ENCODE measurements at places on chromosomes 16 and 17.
A peak's percentile ranks its signal among the peaks of the same experiment; 100 is the strongest.

- DNase-seq: no peak
These were observed 332.7 kb upstream of the HSBP1 start for GRCh38 chr16:83475108-83475507.

DNA sequence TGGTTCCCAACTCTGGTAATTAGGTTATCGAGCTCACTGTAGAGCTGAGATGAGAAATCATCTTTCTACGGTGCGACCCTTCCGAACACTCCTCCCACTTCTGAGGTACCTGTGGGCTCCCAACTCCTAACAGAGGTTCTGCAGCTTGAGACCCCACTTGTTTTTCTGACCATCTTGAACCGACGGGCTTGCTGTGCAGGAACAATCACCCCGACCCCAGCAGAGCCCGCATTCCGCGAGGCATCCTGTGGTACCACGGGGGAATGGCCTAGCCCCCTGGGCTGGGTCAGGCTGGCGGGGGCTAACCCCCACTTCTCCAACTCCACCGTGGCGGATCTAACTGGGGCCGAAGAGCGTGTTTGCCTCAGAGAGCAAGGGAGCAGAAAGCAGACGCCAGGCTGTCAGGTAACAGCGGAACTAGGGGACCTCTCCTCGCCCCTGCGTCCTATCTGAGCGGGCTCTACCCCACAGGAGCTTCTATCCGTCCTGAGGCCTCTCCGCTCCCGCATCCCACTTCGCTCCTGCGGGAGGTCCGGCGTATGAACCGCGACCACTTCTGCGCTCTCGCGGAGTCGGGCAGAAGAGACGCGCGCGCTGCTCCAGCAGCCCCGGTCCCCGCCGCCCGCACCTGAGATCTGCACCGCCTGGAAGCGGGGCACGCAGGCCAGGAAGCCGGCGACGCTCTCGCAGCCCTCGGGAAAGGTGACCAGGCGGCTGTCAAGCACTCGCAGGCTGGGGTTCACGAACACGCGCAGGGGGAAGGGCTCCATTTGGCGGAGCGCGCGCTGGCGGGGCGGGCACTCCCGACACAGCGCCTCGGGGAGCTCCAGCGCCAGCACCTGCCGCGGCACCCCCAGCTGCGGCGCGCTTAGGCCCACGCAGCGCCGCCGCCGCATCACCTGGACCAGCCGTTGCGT lies 761 bp downstream of the PDF start:
- DNase-seq: peak; percentile 65

DNA sequence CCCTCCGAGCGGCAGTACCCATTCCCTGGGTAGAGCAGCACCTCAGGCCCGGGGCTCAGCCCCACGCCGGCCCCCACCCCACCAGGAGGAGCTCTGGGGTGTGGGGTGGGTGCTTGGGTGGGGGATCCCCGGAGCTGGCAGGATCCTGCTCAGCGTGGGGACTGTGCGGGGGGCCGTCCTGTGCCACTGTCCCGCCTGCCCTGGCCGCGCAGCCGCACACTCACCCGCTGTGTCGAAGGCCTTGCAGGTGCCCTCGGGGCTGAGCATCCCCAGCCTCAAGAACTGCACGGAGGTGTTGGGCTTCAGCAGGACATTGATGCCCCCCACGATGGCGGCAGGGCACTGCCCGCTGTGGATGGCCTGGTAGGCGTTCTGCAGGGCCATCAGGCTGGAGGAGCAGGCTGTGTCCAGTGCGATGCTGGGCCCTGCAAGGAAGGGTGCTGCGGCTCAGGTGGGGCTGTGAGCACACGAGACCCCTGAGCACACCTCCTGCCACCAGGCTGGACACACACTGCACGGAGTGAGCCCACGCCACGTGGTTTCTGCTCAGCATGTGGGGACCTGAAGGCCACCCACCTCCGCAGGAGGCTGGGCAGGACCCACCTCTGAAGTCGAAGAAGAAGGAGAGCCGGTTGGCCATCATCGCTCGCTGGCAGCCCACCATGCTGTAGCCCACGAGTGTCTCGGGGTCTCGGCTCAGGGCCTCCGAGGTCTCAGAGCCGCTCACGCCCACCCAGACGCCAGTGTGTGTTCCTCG lies 4.9 kb downstream of the FASN start:
- DNase-seq: no peak

DNA sequence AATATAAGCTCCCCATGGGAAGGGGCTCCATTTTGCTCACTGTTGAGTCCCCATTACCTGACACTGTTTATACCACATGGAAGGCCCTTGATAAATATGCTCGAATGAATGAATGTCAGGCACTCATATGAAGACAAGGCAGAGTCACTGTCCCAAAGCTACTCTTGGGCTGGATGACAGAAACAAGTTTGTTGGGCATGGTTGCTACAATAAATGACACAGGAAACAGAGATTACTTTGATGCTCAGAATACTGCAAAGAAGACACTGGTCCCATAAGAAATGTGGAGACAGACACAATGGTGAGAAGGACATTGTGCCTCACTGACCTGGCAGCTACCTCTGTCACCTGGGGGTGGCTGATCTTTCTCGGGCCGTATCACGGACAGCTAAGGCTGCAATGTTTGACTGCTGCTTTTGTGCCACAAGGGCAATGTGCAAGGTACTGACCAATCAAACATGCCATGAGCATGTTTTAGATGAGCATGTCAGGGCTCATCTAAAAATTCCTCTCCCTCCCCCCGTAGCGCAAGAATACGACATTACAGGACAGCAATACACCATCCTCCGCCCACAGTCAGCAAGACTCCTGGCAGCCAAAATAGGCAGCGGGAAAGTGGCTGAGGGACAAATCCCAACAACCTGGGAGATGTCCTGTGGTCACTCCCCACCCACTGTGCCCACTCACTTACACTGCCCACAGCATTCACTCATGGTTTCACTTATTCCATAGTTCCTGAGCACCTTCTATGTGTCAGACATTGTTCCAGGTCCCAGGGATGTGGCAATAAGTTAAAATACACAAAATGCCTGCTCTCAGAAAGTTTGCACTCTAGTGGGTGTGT lies 5.0 kb downstream of the PIK3R6 start:
- no peak for DNase-seq

- no peak for DNase-seq
These were observed 358.8 kb upstream of the CDH5 start for GRCh38 chr16:66007717-66008116.

DNA sequence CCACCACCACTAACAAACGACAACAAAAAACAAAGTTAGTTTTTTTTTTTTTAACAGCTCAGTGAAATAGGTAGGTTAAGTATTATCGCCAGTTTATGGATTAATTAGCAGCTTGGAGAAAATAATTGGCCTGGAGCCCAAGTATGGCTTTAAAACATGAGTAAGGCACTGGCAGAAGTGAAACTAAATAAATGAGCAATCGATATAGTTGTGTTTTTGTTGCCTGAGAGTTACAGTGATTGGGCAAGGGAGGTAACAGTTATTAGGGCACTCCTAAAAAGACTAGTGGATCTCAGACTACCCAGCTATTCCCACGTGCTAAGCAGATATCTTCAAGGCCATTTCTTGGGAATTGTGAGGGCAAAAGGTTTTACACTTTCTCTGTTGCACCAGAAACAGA lies 2.4 kb downstream of the MLKL start:
- no peak for DNase-seq

DNA sequence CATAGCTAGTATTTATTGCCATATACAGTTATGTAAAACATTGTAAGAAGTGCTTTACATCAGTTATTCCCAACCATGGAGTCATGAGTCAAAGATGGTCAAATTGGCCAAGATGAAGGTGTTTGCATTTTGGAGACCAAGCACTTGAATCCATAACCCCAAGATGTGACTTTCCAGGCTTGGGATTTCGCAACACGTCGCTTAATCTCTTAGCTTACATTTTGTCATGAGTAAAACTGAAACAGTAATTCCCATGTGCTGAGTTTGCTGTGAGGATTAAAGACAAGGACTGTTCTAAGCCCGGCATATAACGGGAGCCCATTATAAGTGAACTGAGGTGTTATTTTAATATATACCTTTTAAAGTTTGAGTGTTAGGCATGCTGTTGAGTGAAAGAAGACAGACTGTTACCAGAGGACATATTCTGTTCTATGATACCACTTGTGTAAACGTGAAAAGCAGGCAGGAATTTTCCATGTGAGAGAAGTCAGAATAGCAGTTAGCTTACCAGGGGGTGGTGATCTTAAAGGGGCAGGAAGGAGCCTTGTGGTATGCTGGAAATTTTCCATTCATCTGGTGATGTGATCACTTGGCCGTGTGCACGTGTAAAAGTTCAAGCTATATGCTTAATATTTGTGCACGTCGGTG lies 484.9 kb downstream of the WWOX start:
- no peak for DNase-seq

DNA sequence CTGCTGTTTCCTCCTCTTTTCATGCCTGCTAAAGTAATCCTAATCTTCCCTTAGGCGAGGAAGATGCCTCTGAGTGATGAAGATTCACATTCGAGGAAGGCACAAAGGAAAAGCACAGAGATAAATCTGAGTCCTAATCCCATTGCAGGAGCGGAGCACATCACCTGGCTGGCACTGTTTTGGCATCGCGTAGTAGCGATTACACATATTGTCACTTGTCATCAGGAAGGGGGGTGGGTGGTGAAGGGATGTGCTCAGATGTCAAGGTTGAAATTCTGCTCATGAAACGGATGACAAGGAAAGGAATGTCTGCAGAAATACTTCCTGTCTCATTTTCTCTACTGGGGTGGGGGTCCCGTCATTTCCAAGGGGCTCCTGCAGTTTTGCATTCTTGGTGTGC lies 363.1 kb upstream of the EEF2KMT start:
- DNase-seq: peak; percentile 25

DNA sequence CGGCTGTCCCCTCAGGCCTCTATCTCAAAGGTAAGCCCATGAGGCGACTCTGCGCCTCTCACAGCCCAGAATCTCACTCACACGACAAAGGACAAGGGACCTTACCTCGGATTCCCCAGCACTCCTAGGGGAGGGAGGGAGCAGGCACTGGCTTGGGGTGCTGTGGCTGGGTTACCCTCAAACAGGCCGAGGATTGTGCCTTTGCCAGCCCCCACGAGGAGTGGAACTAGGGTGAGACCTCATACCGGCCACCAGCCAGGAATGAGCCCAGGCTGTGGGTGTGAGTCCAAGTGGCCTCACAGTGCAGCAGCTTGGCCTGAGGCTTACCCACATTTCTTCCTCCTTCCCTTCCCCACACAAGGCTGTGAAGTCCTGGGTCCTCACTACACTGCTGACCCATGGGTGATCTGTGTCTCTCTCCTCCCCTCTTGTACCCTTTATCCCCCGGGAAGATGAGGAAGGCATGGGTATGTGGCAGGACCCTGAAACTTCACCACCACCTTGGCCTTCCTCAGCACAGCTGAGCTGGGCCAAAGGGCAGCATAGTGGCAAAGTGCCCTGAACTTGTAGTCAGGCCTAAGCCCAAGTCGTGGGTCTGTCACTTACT lies 5.9 kb downstream of the PROCA1 start:
- no peak for DNase-seq

Measured in head of caudate nucleus (tissue), 42 donors.